Endothelial cell of umbilical vein (primary cell): ENCODE measurements at places on chromosomes 4 and X.

DNA sequence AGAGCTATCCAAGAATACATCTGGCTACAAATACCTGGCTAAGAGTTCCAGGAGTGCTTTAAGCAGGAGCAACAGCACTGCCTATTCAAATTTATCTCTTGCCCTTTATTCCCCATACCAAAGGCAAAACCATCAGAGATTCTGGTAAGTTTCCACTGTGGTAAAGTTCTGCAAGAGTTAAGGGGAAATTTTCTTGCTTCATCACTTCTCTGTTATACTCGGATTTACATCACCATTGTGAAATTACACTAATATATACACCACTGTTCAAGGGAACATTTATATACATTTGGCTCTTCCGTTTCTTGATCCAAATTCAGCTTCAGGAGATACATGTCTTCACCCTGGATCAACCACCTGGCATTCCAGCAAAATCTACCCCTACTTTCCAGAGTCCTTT, 70.8 kb upstream of the PTPN13 start:
- peaks cover 6% of the 10 kb centered on the region for H3K27me3 ChIP-seq
- no peak for DNase-seq
- H3K36me3 ChIP-seq, result no peaks in the 10 kb centered on the region

- no peak overlapping the region for H3K4me3 ChIP-seq
- DNase-seq, result peak; percentile 72
- peak overlapping the region; percentile 39 for H3K27ac ChIP-seq
- H3K27me3 ChIP-seq, result no peaks in the 10 kb centered on the region
Observed at GRCh38 chr4:124635331-124635730, 77.2 kb downstream of the ANKRD50 start.

DNA sequence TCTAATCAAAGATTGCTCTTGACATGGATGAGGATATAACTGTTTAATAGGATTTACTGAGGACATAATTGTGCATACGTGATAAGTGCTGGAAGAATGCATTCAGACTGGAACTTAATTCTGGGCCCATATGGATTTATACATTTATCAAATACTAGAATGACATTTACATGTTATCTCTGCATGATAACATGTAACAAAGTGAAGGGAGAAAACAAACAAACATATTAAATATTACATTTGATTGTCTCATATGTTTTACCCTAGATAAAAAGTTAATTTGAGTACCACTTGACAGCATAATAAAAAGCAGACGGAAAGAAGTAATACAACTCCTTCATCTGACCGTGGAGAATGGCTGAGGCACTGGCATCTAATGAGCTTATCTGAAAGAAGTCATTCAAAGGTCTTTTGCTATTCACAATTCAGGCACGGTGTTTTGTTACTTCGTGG, 297.8 kb downstream of the PPP3CA start:
- H3K27me3 ChIP-seq, result no peaks in the 10 kb centered on the region
- DNase-seq, result no peak
- no peak overlapping the region for H3K27ac ChIP-seq
- no peaks in the 10 kb centered on the region for H3K36me3 ChIP-seq
- no peak overlapping the region for H3K4me3 ChIP-seq

DNA sequence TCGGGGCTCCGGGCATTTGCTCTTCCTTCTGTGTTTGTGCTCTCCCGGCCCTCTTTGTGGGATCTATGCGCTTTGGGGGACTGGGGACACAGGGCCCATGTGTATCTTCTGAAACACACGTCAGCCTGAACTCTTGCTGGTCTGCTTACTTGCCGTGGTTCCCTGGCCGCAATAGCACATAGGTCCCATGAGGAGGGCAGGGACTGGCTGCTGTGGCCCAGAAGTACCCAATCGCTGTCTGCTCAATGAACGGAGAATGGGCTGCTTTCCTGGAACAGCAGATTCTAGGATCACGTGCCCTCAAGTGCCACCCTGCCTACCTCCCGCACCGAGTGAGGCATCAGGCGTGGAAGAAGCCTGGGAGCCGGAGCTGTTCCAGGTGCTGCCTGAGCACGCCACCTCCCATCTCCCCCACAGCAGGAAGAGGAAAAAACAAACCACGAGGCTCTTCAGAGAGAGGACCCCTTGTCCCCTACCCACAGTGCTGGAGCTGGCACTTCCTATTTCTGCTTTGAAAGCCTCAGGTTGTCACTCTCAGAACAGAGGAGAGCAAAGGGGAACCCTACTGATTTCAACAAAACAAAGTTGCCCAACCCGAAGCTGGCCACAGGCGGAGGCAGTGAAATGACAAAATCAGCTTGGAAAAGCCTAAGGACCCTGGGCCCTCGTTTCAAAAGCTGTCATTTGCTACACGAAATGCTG, 3.8 kb downstream of the G6PD start:
- no peaks in the 10 kb centered on the region for H3K36me3 ChIP-seq
- peak overlapping the region; percentile 100 for H3K27ac ChIP-seq
- no peak for DNase-seq
- no peaks in the 10 kb centered on the region for H3K27me3 ChIP-seq

- H3K4me3 ChIP-seq, result no peak overlapping the region
- peak; percentile 21 for DNase-seq
- no peaks in the 10 kb centered on the region for H3K27me3 ChIP-seq
- H3K36me3 ChIP-seq, result no peaks in the 10 kb centered on the region
Observed at GRCh38 chr4:182698212-182698611, 219.0 kb downstream of the DCTD start.

DNA sequence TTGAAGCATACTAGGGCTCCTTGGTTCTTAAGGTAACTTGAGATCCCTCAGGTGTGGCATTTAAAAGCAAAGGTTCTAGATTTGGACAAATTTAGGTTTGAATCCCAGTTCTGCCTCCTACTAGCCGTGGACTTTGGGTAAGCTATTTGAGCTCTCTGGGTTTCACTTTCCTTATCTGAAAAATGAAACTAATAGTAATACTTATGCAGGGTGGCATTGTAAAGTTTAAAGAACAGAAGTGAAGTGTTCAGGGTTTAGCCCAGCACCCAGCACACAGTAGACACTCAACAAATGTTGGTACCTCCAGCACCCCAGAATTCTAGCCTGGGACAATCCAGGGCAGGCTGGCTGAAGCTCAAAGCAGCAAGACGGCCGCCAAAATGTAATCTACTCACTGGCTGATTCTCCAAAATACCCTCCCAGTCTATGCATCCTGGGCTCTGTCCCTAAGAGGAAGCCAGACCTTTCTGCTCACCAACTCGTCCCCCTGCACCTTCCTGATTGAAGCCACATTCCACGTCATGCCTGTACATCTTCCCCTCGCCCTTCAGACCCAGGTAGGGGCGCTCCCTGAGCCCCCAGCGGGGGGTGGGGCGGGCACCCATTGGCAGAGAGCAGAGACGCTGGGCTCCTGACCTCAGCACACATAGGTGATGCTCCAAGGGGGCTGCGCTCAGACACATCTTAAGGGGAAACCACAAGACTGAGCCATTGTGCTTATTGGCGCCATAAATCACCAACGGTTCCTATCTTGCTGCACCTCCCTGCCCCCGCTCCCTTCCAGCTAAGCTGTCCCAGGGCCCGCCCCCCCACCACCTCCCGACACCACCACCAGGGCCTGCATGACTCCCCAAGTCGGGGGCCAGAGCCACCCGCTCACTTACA, 160.6 kb downstream of the BCOR start:
- no peak for DNase-seq
- H3K27ac ChIP-seq, result no peak overlapping the region
- no peaks in the 10 kb centered on the region for H3K27me3 ChIP-seq
- H3K4me1 ChIP-seq, result peaks cover 10% of the 10 kb centered on the region
- no peak overlapping the region for H3K4me3 ChIP-seq

DNA sequence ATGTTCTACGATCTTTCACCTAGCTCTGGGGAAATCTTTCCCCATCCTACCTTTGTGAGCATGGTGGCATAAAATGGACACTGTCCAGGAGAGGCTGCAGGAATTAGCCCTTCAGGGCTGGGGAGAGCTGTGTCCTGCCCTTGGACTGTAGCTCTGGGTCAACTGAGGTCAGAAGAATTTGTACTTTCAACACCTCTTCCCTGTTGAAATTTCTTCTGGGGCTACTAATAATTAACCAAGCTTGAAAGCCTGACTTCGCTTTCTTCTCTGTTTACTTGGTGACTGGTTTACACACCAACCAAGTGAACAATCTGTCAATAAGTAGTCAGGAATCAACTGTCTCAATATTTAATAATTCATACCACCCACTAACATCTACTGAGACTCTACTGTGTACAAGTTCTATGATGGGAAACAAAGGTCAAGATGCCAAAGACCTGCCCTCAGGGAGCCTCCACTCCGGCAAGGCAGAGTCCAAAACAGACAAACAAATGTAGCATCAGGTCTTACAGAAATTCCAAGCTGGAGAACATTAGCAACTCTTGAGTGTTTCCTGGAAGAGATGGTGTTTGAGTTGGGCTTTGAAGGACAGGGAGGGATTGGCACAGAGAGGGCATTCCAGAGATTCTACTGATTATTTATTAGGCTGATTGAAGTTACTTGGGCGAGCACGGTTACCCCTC, 113.1 kb downstream of the ENPP6 start:
- H3K36me3 ChIP-seq, result no peaks in the 10 kb centered on the region
- DNase-seq, result no peak
- H3K27ac ChIP-seq, result no peak overlapping the region
- H3K4me3 ChIP-seq, result no peak overlapping the region

DNA sequence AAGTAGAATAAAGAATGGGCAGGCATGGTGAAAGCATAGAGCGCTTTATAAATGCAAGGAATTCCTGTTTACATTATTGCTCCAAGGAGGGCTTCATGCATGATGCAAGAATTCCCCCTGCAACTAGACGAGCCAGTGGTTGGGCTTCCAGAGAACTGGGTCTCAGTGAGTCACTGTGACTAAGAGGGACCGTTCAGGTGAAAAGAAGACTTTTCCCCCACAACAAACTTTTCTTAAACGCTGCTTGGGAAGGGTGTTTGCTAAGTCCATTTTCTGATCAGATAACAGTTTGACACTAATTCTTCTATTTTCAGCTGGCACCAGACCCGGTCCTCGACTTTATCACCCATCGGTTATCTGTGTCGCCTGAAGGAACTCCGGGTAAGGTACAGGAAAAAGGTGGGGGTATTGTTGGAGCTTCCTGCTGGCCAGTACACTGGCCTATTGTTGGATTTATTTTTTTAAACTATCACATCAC, 40.1 kb downstream of the LDB2 start:
- H3K4me1 ChIP-seq, result peaks cover 64% of the 10 kb centered on the region
- H3K27ac ChIP-seq, result peak overlapping the region; percentile 79
- no peak overlapping the region for H3K4me3 ChIP-seq
- peak; percentile 98 for DNase-seq

GRCh38 chr4:68861057-68861456, 45.3 kb downstream of the UGT2B10 start:
- no peak overlapping the region for H3K4me3 ChIP-seq
- H3K4me1 ChIP-seq, result no peaks in the 10 kb centered on the region
- no peaks in the 10 kb centered on the region for H3K27me3 ChIP-seq
- no peaks in the 10 kb centered on the region for H3K36me3 ChIP-seq

DNA sequence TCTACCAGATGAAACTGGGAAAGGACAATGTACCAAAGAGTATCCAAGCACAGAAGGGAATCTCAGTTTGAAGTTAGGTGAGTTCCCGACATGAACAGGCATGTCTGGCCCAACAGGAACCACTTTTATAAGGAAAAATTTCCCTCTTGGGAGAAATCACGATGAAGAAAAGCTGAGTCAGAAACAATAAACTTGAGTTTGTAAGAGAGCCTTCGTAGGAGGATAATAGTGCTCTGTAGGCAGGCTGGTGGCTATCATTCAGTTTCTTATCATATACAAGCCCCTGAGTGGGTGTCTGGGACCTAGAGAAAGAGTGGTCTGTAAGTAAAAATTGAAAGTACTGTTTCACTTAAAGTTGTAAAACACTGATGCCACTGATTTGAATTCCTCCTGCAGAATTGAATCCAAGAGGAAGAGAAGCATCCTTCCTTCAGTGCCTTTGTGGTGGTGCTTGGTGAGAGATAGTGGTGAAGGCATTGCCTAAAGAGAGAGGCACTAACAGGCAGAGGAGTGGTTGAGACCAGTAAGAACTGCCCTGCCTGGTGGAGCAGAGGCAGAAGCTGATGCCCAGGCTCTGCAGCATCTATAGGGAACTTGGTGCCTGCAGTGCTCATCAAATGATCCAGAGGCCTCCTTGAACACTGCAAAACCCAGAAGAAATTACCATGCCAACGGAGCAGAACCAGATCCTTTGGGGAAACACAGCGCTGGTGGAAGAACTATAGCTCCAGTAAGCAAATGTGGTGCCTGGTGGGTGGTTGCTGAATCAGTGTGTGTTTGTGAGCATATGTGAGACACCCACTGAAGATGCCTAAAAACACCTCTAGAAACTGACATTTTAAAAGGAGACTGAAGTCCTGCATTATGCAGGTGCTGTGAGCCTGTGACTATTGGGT, 31.7 kb upstream of the METAP1 start:
- no peak for DNase-seq
- H3K27me3 ChIP-seq, result peaks cover 5% of the 10 kb centered on the region
- H3K36me3 ChIP-seq, result no peaks in the 10 kb centered on the region
- H3K4me3 ChIP-seq, result no peak overlapping the region

- peak overlapping the region; percentile 81 for H3K27ac ChIP-seq
- no peaks in the 10 kb centered on the region for H3K27me3 ChIP-seq
- no peaks in the 10 kb centered on the region for H3K36me3 ChIP-seq
- peaks cover 18% of the 10 kb centered on the region for H3K4me1 ChIP-seq
- H3K4me3 ChIP-seq, result peak overlapping the region; percentile 64
Observed at GRCh38 chr4:183503497-183504063, 1.3 kb upstream of the ING2 start.

DNA sequence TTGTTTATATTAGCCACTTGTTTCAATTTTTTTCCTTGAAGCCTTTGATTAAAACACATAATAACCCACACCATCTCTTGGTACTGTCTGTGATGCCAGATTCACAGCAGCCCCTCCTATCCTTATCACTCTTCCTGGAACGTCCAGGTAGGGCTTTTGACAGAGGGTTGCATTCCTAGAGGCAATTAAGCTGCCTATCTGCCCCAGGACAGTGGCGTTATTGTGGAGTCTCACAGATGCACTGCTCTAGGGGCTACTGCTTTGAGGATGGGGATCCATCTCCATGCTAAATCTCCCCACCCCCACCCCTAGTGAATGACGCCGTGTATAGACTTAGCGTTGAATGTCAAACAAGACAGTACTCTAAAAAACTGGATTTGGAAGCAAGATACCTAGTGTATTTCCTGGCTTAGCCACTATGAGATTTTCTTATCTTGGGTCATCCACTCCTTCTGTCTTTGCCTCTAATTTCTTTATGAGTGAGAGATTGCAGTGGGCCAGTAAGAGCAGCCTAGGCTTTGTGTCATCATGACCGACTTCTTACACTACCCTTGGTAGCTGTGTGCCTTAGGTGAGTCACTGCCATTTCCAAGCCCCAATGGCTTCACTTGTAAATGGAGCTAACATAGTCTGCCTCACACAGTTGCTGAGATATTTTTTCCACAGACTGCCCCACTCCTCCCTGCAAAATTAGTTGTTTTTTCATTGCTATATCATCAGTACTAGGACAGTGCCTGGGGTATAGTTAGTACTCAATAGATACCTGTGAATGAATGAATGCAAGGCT, 90.9 kb downstream of the EGF start:
- no peaks in the 10 kb centered on the region for H3K36me3 ChIP-seq
- H3K27me3 ChIP-seq, result peaks cover 10% of the 10 kb centered on the region
- no peak overlapping the region for H3K27ac ChIP-seq
- H3K4me1 ChIP-seq, result no peaks in the 10 kb centered on the region

GRCh38 chr4:88481537-88481936, 24.6 kb downstream of the HERC5 start:
- H3K36me3 ChIP-seq, result no peaks in the 10 kb centered on the region
- no peak overlapping the region for H3K4me3 ChIP-seq
- no peak for DNase-seq
